ENCODE measurements at places on chromosomes 2 and 18.

- DNase-seq: no peak
Observed at GRCh38 chr2:156436497-156437085, 412 bp downstream of the GPD2 start.

GRCh38 chr2:170937709-170938379 lies 8.8 kb downstream of the GORASP2 start:
- DNase-seq: no peak

DNA sequence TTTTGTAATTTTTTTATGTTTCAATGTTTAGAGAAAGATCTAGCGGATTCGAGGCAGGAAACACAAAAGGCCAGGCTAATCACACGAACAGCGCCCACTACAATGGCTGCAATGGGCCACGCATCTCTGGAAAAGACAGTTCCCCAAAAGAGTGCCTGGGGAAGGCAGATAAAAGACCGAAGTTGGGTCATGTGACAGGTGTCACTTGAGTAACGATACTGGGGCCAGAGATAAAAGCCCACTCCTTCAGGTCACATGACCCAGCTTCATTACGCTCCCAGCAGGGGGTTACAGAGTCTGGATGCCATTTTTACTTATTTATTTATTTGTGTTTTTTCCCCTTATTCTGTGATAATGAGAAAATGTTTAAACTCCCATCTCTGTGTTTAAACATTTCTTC lies 95.4 kb downstream of the CDK15 start:
- DNase-seq: no peak

DNA sequence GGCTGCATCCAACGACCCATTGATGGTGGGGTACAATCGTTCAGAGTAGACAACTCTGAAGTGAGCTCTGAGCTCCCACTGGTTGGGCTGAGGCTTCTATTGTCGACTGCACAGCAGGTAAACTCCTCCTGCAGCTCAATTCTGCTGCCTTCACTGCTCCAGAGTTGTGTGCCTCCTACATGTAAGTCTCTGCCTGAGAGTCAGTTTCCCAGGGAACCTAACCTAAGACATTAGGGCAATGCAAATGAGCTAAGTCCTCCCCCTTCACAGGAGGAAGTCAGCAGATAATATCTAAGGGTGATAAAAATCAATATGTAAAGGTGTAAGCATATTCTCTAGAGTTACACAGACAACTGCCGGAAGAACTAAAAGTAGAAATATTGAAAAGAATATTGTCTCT lies 22.5 kb upstream of the ACYP2 start:
- no peak for DNase-seq

GRCh38 chr2:190819840-190820301 lies 60.8 kb upstream of the GLS start:
- no peak for DNase-seq

DNA sequence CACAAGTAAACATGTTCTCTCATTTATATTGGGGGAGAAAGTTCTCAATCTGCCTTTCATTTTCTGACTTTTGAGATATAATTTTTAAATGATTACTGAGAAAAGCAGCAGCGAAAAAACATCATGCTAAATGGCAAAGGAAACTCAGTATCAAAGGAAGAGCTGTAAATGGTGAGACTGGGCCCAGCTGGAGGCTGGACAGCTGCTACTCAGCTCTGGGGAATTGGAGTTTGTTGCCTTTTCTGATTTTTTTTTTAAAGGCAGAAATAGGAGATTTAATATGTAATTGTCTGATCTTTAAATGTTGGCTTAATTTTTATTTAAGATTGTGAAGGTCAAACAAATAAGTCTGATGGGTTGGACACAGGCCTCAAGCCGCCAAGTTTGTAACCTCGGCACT lies 137.1 kb upstream of the TACR1 start:
- DNase-seq: no peak

DNA sequence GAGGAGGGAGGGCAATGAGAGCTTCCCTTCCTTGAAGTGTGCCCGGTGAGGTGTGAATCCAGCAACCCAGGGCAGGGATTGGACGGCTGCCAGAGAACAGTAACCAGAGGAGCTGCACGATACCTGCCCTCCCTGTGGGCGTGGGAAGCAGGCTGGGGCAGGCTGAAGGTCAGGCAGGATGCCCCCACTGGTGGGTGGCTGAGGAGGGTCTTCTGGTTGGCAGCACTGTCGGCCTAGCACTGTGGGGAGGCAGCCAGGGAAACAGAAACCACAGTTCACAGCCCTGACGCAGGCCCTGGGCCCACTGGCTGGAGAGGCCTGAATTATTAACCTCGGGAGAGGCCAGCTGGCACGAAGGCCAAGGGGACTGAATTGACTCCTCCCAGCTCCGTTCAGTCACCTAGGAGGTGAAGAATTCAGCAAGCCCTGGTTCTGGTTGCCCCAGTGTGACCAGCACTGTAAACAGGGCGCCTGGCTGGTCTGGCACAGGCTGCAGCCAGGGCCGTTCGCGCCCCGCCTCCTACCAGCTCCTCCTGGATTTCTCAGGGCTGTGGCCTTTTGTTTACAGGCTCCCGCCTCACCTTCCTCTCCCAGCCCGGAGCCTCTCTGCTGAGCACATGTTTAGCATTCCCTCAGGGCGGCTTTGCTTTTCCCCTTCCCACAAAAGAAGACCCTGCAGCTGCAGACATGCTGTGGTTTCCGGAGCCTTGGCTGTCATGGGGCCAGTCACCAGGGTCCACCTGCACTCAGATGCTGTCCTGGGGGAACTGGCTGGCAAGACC lies 97.8 kb downstream of the B3GNT2 start:
- no peak for DNase-seq

DNA sequence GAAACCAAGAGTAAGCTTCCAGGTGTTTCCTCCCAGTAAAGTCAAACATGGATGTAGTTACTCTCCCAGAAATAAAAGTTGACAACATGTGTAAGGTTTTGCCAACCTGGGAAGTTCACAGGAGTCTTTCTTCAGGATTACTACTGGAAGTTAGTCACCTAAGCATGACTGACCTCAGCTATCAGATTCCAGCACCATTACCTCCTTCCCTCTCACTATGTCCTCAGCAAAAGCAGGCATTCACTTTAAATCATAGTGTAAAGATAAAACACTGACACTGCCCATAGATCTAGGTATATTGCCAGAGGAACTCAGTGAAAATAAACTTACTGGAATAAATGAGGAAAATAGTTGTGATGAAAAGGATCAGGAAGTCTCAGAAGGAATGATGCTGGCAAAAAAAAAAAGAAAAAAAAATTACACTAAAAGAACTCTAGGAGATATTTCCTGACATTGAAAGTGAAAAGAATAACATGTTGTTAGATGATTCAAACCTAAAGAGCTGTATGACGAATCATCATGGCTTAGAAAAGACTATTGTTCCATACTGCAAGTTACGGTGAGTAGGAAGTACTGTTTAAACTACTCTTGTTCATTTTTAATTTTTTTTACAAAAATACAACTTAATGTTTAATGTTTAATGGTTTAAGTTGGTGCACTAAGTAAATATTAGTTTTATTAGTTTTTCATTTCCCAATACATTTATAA lies 484.5 kb upstream of the ZNF804A start:
- no peak for DNase-seq

DNA sequence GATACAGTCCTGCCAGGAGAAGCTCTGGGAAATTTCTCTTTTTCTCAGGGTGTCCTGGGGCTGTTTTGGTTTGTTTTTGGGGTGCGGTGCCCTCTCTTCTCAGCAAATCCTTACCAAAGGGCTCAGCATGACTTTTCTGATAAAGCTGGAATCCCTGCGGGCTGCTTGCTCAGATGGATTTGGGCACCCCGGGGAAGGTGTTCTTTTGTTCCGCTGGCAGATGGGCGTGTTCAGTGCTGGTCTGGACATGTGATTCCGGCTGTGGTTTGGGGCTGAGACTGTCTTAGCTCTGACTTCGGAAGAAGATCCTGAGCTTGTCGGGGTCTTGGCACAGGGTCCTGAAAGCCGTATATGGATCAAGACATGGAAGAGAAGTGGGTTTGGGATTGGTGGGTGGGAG lies 134.2 kb upstream of the SPRED2 start:
- DNase-seq: no peak

- DNase-seq: no peak
Observed at GRCh38 chr18:5974696-5975095, 79.4 kb upstream of the TMEM200C start.

DNA sequence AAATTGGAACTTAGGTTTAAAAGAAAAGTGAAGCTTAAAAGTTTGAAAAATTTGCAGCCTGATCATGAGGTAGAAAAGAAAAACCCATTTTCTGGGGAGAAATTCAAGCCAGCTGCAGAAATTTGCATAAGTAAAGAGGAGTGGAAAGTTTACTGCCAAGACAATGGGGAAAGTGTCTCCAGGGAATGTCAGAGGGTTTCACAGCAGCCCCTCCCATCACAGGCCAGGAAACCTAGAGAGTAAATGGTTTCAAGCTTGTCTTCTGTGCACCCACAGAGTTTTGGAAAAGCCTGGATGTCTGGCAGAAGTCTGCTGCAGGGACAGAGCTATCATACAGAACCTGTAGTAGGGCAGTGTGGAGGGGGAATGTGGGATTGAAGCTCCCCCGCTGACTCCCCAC lies 254.0 kb upstream of the FSIP2 start:
- no peak for DNase-seq

GRCh38 chr2:237962432-237963084 lies 4.3 kb upstream of the UBE2F start:
- no peak for DNase-seq

DNA sequence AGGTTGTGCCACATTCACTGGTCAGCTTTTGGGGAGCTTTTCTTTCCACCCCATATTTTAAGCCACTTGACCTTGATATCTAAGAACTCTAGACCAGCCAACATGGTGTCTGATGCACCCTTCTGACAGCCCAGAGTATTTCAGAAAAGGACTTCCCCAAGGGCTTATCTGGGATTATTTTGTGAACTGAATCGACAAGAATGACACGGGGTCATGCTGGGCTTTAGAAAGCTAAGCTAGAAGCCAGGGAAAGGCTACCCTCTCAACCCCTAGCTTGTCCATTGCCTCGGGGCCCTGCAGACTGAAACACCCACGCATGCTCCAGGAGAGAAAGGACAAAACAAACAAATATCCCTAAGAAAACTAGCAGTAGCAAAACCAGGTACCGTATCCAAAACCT lies 16.0 kb downstream of the SLC4A5 start:
- no peak for DNase-seq

- no peak for DNase-seq
Observed at GRCh38 chr2:127638361-127639110, 7.4 kb upstream of the GPR17 start.

- DNase-seq: no peak
Observed at GRCh38 chr2:57842531-57842930, 204.1 kb upstream of the VRK2 start.

DNA sequence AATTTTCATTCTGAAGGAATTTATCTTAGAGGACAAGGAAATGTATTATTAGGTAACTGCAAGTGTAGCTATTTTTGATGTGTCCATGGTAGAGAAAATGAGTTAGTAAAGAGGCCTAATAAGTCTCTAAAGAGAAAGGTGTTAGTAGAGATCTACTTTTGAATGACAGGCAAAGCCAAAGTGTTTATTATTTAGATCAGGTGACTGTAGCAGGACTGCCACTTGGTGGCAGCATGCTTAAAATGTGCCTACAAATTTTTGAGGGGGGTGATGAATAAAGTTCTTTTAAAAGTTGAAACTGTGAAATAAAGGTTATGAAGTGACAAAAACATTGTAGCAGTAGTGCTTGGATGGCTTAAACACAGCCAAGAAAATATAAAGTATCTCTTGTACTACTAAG lies 421.5 kb upstream of the MEIS1 start:
- no peak for DNase-seq

GRCh38 chr2:161134547-161135518 lies 25.4 kb upstream of the TANK start:
- no peak for DNase-seq

- no peak for DNase-seq
Observed at GRCh38 chr2:15905986-15906491, 34.3 kb upstream of the MYCN start.

- no peak for DNase-seq
Observed at GRCh38 chr2:108536133-108536780, 2.0 kb downstream of the LIMS1 start.

GRCh38 chr18:40380686-40381439 lies 1574.2 kb upstream of the PIK3C3 start:
- DNase-seq: no peak

GRCh38 chr2:72998234-72998651 lies 73.3 kb downstream of the SFXN5 start:
- DNase-seq: no peak

- no peak for DNase-seq
Observed at GRCh38 chr2:217162533-217162932, 302.7 kb upstream of the TNP1 start.

GRCh38 chr2:1664698-1665097 lies 79.6 kb downstream of the PXDN start:
- no peak for DNase-seq

- DNase-seq: no peak
Observed at GRCh38 chr18:12857215-12857905, 26.7 kb downstream of the PTPN2 start.

GRCh38 chr2:182817558-182817957 lies 48.9 kb downstream of the FRZB start:
- DNase-seq: no peak

GRCh38 chr2:203645831-203646230 lies 60.6 kb upstream of the CD28 start:
- DNase-seq: no peak

GRCh38 chr18:6203791-6204190 lies 210.9 kb downstream of the L3MBTL4 start:
- DNase-seq: no peak

GRCh38 chr2:191385416-191386160 lies 140.4 kb downstream of the MYO1B start:
- no peak for DNase-seq

DNA sequence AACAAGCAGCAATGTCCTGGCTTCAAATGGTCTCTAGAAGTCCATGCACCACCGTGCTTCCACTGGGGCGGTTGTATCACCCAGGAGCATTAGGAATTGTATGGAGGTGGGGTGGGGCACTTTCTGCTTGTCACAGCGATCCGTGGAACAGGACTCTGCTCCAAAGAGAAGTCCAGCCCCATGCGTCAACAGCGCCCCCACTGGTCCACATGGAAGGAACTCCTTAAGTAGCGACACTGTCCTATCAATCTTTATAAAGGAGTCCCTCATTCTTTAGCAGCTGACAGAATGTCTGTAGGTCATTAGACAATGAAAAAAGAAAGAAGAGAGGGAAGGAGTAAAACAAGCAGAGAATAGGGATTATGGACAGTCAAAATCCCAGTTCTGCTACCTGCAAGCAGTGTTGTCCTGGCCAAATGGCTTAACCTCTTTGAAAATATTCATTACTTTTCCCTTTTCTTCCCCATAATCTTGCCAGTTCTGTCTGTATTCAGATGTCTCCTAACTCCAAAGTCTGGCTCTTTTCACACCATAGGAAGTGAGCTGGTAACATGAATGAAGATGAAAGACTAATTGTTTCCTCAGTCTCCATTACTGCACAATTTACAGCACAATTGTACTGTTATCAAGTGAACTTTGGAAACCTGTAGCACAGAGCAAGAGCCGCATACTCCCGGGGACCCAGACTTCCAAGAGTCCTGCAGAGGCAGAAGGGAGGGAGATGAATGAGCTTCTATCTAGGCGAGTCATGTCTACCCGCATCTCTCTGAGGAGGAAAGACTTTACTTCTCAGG lies 9.9 kb downstream of the NFE2L2 start:
- no peak for DNase-seq

GRCh38 chr2:183709829-183710228 lies 585.6 kb downstream of the NUP35 start:
- no peak for DNase-seq
